Hair follicle dermal papilla cell (primary cell): ENCODE measurements at places on chromosomes 7 and 10. TPM values are rescaled to one million over a fixed set of nuclear protein-coding genes. Genes with fewer than 3 reads are reported as not detected.

The RNF32 gene
- 1.8 and 1.9 TPM in 2 replicates for total RNA-seq

The RPS24 gene
- total RNA-seq: 814 and 927 TPM in 2 replicates

The BEND7 gene
- 4.5 and 4.9 TPM in 2 replicates for total RNA-seq

The NOM1 gene
- 15.4 and 16.9 TPM in 2 replicates for total RNA-seq

The INA gene
- total RNA-seq: 12.8 and 13.0 TPM in 2 replicates

The CABCOCO1 gene
- 2.8 and 8.3 TPM in 2 replicates for total RNA-seq

The ANKRD61 gene
- 0.16 TPM in 1 of 2 replicates, not detected in the other for total RNA-seq

The SLC26A4 gene
- 0.16 and 0.24 TPM in 2 replicates for total RNA-seq

The CTAGE4 gene
- total RNA-seq: 0.49 and 1.9 TPM in 2 replicates

The PURB gene
- 19.9 and 23.7 TPM in 2 replicates for total RNA-seq

The HPS1 gene
- 66.0 and 70.7 TPM in 2 replicates for total RNA-seq

The BICC1 gene
- total RNA-seq: 143 and 189 TPM in 2 replicates

The ANKRD2 gene
- total RNA-seq: 0.24 and 0.32 TPM in 2 replicates

The AKR1C3 gene
- total RNA-seq: 41.5 and 84.8 TPM in 2 replicates

The OPN4 gene
- total RNA-seq: not detected in 2 replicates

The C10orf105 gene
- total RNA-seq: 1.1 and 1.2 TPM in 2 replicates

The TWIST1 gene
- 302 and 322 TPM in 2 replicates for total RNA-seq

The LRIT1 gene
- total RNA-seq: not detected in 2 replicates

The NPS gene
- total RNA-seq: not detected in 2 replicates

The KAZALD1 gene
- 9.1 and 9.7 TPM in 2 replicates for total RNA-seq

The HOXA4 gene
- not detected in 2 replicates for total RNA-seq

The CPXM2 gene
- 16.8 and 30.5 TPM in 2 replicates for total RNA-seq

The STEAP4 gene
- total RNA-seq: 1.5 and 1.8 TPM in 2 replicates

The NKX2-3 gene
- not detected in 2 replicates for total RNA-seq

The GPNMB gene
- total RNA-seq: 284 and 331 TPM in 2 replicates

The CALML3 gene
- total RNA-seq: 0.12 TPM in 1 of 2 replicates, not detected in the other

The TNRC18 gene
- 83.9 and 105 TPM in 2 replicates for total RNA-seq

The TNPO3 gene
- total RNA-seq: 66.7 and 86.5 TPM in 2 replicates

The OR9A2 gene
- total RNA-seq: not detected in 2 replicates

The FLNC gene
- total RNA-seq: 87.9 and 107 TPM in 2 replicates

The TBX20 gene
- 8.3 and 10.1 TPM in 2 replicates for total RNA-seq

The SEC31B gene
- 5.1 and 7.1 TPM in 2 replicates for total RNA-seq

The SLC18A3 gene
- not detected in 2 replicates for total RNA-seq

The VIPR2 gene
- total RNA-seq: not detected in 2 replicates

The SPDYE9 gene
- not detected in 2 replicates for total RNA-seq

The PPP1R17 gene
- total RNA-seq: not detected in 2 replicates

The UCMA gene
- not detected in 2 replicates for total RNA-seq

The C7orf57 gene
- total RNA-seq: 0.24 TPM in 1 of 2 replicates, not detected in the other

The ARMC3 gene
- not detected in 2 replicates for total RNA-seq

The OPALIN gene
- total RNA-seq: not detected in 2 replicates

The SLC18A2 gene
- total RNA-seq: not detected in 2 replicates

The DPYSL4 gene
- 4.4 and 6.1 TPM in 2 replicates for total RNA-seq

The CUTC gene
- 13.7 and 15.1 TPM in 2 replicates for total RNA-seq

The SPDYE1 gene
- under 0.01 TPM in 1 of 2 replicates, not detected in the other for total RNA-seq

The CAMK1D gene
- 1.1 and 1.6 TPM in 2 replicates for total RNA-seq

The TNS3 gene
- total RNA-seq: 73.3 and 128 TPM in 2 replicates

The PTPN12 gene
- total RNA-seq: 56.6 and 78.2 TPM in 2 replicates

The GPR26 gene
- total RNA-seq: not detected in 2 replicates

The ENTPD7 gene
- 43.5 and 52.9 TPM in 2 replicates for total RNA-seq

The COPS6 gene
- total RNA-seq: 32.3 and 42.3 TPM in 2 replicates
